Activated CD4-positive, alpha-beta T cell treated with anti-CD3 and anti-CD28 coated beads, Interleukin-2, amount 10 ng/mL, durations not matched to agents 7 days and 5 days (primary cell): ENCODE measurements at places on chromosomes 11 and 22.
A peak's percentile ranks its signal among the peaks of the same experiment; 100 is the strongest.

GRCh38 chr11:95676308-95676707, 113.3 kb downstream of the FAM76B start:
- no peak overlapping the region for H3K27ac ChIP-seq
- H3K36me3 ChIP-seq, result peaks cover 3% of the 10 kb centered on the region
- H3K27me3 ChIP-seq, result no peaks in the 10 kb centered on the region
- no peak overlapping the region for H3K4me3 ChIP-seq
- peaks cover 32% of the 10 kb centered on the region for H3K4me1 ChIP-seq
- DNase-seq, result no peak

- no peaks in the 10 kb centered on the region for H3K4me1 ChIP-seq
- DNase-seq, result no peak
- H3K36me3 ChIP-seq, result no peaks in the 10 kb centered on the region
- H3K27me3 ChIP-seq, result no peaks in the 10 kb centered on the region
- H3K4me3 ChIP-seq, result no peak overlapping the region
Measured at GRCh38 chr22:31126128-31126868, 3.5 kb downstream of the INPP5J start.

DNA sequence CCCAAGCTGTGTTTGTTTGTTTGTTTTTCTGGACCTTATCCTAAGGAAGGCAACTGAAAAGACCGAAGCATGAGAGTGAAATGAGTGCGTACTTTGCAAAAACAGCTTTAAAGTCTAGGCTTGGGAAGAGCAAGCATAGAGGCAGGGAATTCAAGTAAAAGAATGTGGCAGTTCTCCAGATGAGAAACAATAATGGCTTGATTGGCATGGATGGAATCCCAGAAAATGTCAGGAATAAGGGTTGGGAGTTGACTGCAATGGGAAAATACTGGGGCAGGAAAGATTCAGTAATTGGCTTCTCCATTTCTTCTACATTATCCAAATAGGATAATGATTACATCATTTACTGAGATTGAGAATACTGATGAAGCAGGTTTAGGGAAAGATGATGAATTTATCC, 17.5 kb downstream of the SAAL1 start:
- DNase-seq, result no peak
- H3K36me3 ChIP-seq, result peaks cover 49% of the 10 kb centered on the region
- H3K27ac ChIP-seq, result no peak overlapping the region
- no peaks in the 10 kb centered on the region for H3K4me1 ChIP-seq

DNA sequence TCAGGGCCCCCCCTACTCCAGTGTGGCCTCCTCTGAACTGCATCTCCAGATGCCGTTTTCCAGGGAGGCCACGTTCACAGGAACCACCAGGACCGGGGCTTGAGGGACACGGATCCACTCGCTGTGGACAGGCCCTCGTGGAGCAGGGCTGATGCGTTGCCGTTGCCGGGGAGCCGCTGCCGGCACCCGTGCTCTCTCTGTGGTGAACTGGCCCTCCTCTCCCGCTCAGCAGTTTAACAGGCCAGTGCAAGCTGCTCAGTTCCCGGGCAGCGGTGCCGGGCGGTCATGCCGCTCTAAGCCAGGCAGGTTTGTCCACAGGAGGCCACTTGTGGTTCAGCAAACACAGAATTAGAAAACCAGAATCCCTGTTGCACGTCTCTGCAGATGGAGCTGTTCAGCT, 301.6 kb downstream of the TBC1D22A start:
- no peaks in the 10 kb centered on the region for H3K36me3 ChIP-seq
- no peaks in the 10 kb centered on the region for H3K27me3 ChIP-seq
- no peak overlapping the region for H3K27ac ChIP-seq

DNA sequence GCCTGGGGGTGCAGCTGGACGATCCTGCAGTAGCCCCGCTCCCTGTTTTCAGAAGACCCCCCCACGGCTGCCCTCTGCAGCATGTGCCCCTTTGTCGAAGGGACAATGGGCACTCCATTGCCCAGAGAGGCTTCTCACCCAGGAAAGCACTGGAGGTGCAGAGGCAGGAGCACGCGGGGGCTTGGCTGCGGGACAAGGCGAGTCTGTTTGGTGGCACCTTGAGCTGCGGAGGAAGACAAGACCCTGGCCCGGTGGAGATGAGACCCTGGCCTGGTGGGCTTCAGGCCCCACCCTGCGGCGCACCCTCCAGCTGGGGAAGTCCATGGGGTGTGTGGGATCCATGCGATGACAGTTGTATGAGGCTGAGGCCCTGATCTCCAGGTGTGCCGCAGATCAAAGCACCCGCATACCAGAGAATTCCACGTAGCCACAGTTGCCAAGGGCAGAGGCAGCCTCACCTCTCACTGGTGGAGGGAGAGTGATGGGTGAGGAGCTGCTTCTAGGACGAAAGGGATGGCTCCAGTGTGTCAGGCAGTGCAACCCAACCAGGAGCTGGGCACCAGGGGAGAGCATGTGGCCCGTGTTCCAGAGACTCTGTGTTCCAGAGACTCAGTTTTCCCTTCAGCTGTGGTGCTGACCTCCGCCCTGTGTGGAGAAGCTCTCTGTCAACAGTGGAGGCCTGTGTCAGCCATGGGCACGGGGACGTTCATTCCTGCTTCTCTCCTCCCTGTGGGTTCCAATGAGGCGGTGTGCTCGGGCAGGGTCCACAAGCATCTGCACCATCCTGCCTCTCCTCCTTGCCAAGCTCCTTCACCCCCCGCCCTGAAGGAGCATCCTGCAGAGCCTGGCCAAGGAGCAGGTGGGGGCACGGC, 10.0 kb downstream of the TBX1 start:
- peaks cover 45% of the 10 kb centered on the region for H3K27me3 ChIP-seq
- no peaks in the 10 kb centered on the region for H3K36me3 ChIP-seq
- no peak overlapping the region for H3K4me3 ChIP-seq
- no peak overlapping the region for H3K27ac ChIP-seq
- H3K4me1 ChIP-seq, result peaks cover 10% of the 10 kb centered on the region

GRCh38 chr22:22403771-22404170, 104.8 kb downstream of the ZNF280B start:
- H3K27ac ChIP-seq, result no peak overlapping the region
- DNase-seq, result no peak
- H3K4me3 ChIP-seq, result no peak overlapping the region
- no peaks in the 10 kb centered on the region for H3K36me3 ChIP-seq
- H3K4me1 ChIP-seq, result no peaks in the 10 kb centered on the region

- H3K36me3 ChIP-seq, result peaks cover 2% of the 10 kb centered on the region
- peaks cover 48% of the 10 kb centered on the region for H3K27me3 ChIP-seq
- peak; percentile 28 for DNase-seq
- no peak overlapping the region for H3K27ac ChIP-seq
Measured at GRCh38 chr22:17366830-17367229, 2.4 kb upstream of the CECR2 start.

GRCh38 chr11:91513734-91514133, 710.9 kb upstream of the FAT3 start:
- no peaks in the 10 kb centered on the region for H3K4me1 ChIP-seq
- no peaks in the 10 kb centered on the region for H3K27me3 ChIP-seq
- no peaks in the 10 kb centered on the region for H3K36me3 ChIP-seq
- no peak overlapping the region for H3K4me3 ChIP-seq
- DNase-seq, result no peak

DNA sequence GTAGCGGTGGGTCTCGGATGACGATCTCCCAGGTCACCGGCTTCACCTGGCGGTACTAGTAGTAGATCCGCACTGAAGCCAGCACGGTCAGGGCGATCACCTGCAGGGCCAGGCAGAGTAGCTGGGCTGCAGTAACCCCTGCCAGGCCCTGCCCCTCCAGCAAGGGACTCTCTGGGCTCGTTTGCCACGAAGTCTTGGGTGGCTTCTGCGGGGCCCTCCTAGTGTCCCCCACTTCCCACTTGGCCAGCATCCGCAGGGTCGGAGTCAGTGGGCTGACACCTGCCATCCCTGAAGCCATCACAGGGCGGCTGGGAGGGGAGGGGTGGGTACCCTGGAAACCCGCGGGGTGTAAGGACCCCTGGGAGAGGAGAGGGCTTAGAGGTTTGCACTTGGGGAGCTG, 214.0 kb downstream of the OR4C45 start:
- no peak for DNase-seq
- no peak overlapping the region for H3K27ac ChIP-seq
- H3K36me3 ChIP-seq, result no peaks in the 10 kb centered on the region
- no peaks in the 10 kb centered on the region for H3K27me3 ChIP-seq
- H3K4me1 ChIP-seq, result no peaks in the 10 kb centered on the region
